AG20443 (cell line): ENCODE measurements at places on chromosomes 7 and 10.

GRCh38 chr10:97685395-97685958 lies 1.6 kb downstream of the AVPI1 start:
- DNase-seq: peak; percentile 32

- no peak for DNase-seq
Observed at GRCh38 chr10:72206511-72207229, 9.1 kb upstream of the ANAPC16 start.

GRCh38 chr10:124529661-124530214 lies 68.1 kb downstream of the LHPP start:
- DNase-seq: no peak

GRCh38 chr7:2452074-2452507 lies 24.1 kb downstream of the GRIFIN start:
- peak; percentile 18 for DNase-seq

DNA sequence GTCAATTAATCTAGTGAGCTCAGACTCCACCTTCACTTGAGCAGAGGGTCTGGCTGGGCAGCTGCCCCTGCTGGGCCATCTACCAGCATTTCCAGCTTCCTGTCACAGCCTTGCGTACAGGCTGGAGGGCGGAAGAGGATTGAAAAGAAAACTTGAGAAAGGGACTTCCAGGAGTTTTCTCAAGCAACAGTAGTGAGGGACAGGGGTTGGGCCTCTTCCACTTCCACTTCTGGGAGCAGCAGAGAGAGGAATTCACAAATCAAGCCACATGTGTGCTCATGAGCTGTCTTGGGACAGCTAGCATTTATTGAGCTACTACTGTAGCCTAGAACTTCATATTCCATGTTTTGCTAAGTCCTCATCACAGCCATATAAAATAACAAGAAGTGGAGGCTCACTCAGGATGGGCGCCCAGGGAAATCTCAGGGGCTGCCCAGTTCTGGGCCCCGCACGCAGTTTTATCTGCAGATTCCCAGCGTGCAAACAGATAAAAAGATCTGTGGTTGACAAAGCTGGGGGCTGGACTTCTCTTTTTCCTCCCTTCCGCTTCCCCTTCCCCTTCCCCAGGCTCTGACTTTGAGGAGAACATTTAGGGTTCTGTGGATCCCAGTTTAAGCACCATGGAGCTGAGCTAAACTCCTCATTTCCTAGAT lies 135.8 kb downstream of the RGS10 start:
- no peak for DNase-seq

- no peak for DNase-seq
Observed at GRCh38 chr10:77081481-77081891, 556.1 kb downstream of the KCNMA1 start.

- no peak for DNase-seq
Observed at GRCh38 chr7:122919643-122920181, 33.5 kb upstream of the CADPS2 start.

GRCh38 chr7:154653281-154653680 lies 349.6 kb downstream of the PAXIP1 start:
- no peak for DNase-seq

GRCh38 chr7:27364344-27364758 lies 121.7 kb downstream of the EVX1 start:
- DNase-seq: peak; percentile 76

GRCh38 chr10:8305876-8306652 lies 251.6 kb downstream of the GATA3 start:
- DNase-seq: no peak

GRCh38 chr7:82419200-82419599 lies 24.4 kb downstream of the CACNA2D1 start:
- DNase-seq: no peak

GRCh38 chr7:130845581-130846085 lies 111.6 kb upstream of the KLF14 start:
- DNase-seq: peak; percentile 86

GRCh38 chr10:83427101-83427500 lies 712.2 kb upstream of the GHITM start:
- no peak for DNase-seq

DNA sequence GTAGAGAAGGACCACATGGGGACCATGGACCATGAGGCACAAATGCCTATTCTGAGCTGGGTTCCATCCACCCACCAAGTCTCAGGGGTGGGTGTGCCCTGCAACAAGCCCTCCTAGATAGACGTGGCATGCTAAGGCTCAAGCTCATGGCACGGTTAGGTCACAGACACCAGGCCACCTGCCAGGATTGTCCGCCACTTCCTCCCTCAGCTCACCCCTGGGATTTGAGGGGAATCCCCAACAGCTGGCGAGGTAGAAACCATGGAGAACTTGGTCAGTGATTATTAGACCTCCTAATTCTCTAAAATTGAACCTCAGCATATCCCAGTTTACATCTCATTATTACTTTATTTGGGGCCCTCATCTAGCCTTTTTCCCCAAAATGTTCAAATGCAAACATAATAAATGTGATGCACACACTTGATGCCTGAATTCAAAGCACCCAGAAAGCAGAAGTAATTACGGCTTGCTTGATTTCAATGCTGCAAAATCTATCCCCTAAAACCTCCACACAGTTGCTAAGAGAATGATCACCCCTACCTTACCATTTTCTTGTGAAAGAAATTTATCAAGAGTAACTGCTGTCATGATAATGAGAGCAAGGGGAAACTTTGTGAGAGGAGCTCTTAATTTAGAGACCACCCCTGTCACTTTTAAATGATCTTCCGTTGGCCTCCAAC lies 366.6 kb upstream of the PFKP start:
- no peak for DNase-seq

- no peak for DNase-seq
Observed at GRCh38 chr10:69681436-69681835, 51.4 kb downstream of the FAM241B start.

GRCh38 chr10:28632584-28632945 lies 44.8 kb upstream of the BAMBI start:
- no peak for DNase-seq

GRCh38 chr10:10589540-10590303 lies 427.9 kb upstream of the CELF2 start:
- DNase-seq: peak; percentile 57

DNA sequence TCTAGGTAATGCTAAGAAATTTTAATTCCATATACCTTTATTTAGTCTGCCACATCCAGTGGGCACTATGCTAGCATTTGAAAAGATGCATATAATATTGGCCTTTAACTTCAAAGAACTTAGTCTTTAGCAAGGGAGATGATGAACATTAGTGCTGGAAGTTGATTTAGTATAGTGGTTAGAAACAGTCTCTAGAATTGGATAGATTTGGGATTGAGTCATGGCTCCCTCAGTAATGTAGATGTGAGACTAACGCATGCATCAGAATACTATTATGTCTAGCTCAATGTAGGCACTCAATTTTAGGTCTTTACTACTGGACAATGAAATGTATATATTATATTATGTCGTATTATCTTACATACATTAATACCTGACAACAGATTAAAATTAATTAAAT lies 5.8 kb downstream of the DKK1 start:
- no peak for DNase-seq

- no peak for DNase-seq
Observed at GRCh38 chr10:14815681-14816080, 22.2 kb downstream of the CDNF start.

- no peak for DNase-seq
Observed at GRCh38 chr7:116787881-116788280, 74.5 kb upstream of the CAPZA2 start.

- no peak for DNase-seq
Observed at GRCh38 chr10:131781076-131781475, 119.7 kb upstream of the PPP2R2D start.
